Transverse colon (tissue), 4 donors: ENCODE measurements at places on chromosomes 7 and 10. TPM values are rescaled to one million over a fixed set of nuclear protein-coding genes. Genes with fewer than 3 reads are reported as not detected.
A peak's percentile ranks its signal among the peaks of the same experiment; 100 is the strongest.

DNA sequence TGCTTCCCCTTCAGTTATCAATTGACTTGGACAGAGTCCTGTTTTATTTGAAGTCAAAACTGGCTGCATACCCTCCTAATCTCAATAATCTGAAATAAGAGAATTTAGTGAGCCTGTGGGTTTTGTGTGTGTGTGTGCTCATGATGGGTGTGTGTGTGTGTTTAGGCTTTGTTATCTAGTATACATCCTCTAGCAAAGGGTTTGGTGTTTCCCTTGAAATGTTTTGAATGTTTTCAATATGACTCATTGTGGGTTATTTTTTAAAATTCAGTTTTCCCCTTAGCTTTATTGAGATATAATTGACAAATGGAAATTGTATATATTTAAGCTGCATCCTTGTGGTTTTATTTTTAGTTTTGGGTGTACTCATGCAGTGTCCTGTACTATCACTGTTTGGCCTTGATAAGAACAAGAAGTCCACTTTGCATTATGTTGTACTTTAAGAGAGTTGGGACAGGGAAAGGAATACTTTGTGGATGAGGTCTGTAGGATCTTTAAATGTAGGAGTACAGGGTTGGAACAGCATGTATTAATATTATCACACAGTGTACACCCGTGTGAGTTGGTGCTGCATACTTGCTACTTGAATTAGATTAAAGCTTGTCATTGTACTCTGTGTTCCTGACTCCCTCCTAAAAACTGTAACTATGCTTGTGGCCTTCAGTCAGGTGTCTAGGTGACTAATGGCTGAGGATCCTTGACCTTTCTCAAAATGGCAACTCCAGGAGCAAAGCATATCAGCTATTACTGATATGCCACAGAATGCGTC lies 58.3 kb downstream of the VCL start:
- no peaks in the 10 kb centered on the region for H3K36me3 ChIP-seq
- H3K27ac ChIP-seq = peak overlapping the region; percentile 8
- DNase-seq = no peak
- peaks cover 51% of the 10 kb centered on the region for H3K4me1 ChIP-seq

DNA sequence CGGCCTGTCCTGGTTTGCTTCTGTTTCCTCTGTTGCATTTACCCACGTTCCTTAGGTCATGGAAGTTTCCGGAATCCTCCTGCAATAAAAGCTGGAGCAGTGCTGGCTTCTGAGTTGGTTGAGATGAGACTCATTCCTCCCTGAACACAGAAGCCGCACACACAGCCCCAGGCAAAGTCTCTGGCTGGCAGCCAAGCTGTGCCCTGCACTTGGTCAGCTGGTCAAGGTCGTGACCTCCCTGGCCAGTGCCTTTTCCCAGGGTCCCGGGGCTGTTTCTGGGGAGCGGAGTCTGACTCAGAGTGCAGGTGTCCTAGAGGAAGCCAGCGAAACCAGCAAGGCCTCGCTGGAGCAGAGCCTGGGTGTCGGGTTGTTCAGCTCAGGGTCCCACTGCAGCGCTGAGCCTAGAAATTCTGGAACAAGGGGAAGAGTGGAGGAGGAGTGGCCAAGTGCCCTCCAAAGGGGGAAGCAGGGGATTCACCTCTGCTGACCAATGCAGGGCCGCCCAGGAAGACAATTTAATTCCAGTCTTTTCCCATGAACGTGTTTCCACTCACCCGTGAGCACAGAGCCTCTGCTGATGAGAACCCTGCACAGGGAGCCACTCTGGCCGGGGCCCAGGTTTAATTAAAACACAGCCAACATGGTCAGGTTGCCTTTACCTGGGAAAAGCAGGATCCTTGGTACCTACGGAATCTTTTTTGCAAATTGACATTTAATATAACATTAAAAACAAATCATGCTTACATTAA lies 245.5 kb upstream of the PPP2R2D start:
- no peak for DNase-seq
- no peaks in the 10 kb centered on the region for H3K36me3 ChIP-seq
- H3K27me3 ChIP-seq = peaks cover 15% of the 10 kb centered on the region
- no peaks in the 10 kb centered on the region for H3K4me1 ChIP-seq
- H3K27ac ChIP-seq = no peak overlapping the region

GRCh38 chr7:146864644-146865043 lies 748.0 kb downstream of the CNTNAP2 start:
- H3K4me3 ChIP-seq = no peak overlapping the region
- no peak for DNase-seq
- H3K36me3 ChIP-seq = no peaks in the 10 kb centered on the region

- peaks cover 23% of the 10 kb centered on the region for H3K4me1 ChIP-seq
- no peaks in the 10 kb centered on the region for H3K36me3 ChIP-seq
- no peak for DNase-seq
Observed at GRCh38 chr10:87705339-87705738, 45.7 kb downstream of the PAPSS2 start.

- no peaks in the 10 kb centered on the region for H3K27me3 ChIP-seq
- peaks cover 4% of the 10 kb centered on the region for H3K4me1 ChIP-seq
Observed at GRCh38 chr7:70527520-70528115, 604.3 kb upstream of the GALNT17 start.

The BHLHA15 gene
- total RNA-seq = not detected

The PTTG1IP2 gene
- not detected for total RNA-seq

GRCh38 chr10:33039181-33039580 lies 81.2 kb upstream of the ITGB1 start:
- H3K4me3 ChIP-seq = no peak overlapping the region
- H3K27ac ChIP-seq = no peak overlapping the region
- DNase-seq = no peak
- H3K4me1 ChIP-seq = no peaks in the 10 kb centered on the region
- H3K36me3 ChIP-seq = no peaks in the 10 kb centered on the region

The SLC26A3 gene
- 296 TPM for total RNA-seq

GRCh38 chr7:38178695-38179344 lies 775 bp downstream of the STARD3NL start:
- H3K27me3 ChIP-seq = no peaks in the 10 kb centered on the region
- H3K36me3 ChIP-seq = no peaks in the 10 kb centered on the region
- peaks cover 14% of the 10 kb centered on the region for H3K4me1 ChIP-seq
- peak overlapping the region; percentile 88 for H3K27ac ChIP-seq
- peak overlapping the region; percentile 96 for H3K4me3 ChIP-seq
- DNase-seq = no peak

DNA sequence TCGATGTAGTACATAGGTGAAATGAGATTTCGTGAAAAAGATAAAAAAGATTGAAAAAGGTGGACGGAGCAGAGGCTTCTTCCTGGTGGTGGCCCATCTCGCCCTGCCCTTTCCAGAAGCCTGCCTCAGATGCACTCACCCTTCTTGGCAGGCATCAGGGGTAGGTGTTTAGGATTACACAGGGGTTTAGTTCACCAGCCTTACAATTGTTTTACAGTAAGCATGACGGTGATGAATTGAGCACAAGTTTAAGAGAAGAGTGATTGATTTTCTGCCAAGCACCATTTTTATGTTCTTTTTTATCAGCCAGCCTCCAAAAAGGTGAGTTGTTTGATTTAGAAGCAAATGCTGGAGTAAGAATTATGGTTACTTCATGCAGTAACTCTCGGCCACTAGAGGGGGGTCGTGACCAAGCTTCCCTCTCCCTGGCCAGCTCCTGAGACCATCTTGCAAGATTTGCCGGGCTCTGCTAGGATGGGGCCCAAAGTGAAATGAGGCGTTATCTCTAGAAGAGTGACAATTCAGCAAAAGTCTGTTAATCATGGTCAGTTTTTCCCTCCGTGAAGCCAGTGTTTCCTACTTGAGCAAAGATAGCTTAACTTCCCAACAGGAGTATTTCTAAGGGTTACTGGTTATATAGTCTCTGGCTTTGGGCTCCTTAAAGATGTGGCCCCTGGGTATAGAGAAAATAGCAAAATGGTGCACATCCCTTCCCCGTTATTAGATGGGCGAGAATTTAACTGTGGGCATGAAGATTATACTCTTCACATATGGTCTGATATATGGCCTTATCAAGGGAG lies 228.8 kb downstream of the BMPER start:
- no peaks in the 10 kb centered on the region for H3K4me1 ChIP-seq
- no peaks in the 10 kb centered on the region for H3K36me3 ChIP-seq
- H3K4me3 ChIP-seq = no peak overlapping the region
- no peak overlapping the region for H3K27ac ChIP-seq
- no peaks in the 10 kb centered on the region for H3K27me3 ChIP-seq

The NPY4R gene
- total RNA-seq = 2.7 TPM

The METTL27 gene
- 2.6 TPM for total RNA-seq

- H3K4me1 ChIP-seq = peaks cover 17% of the 10 kb centered on the region
- H3K27me3 ChIP-seq = peaks cover 59% of the 10 kb centered on the region
- DNase-seq = no peak
- no peaks in the 10 kb centered on the region for H3K36me3 ChIP-seq
- no peak overlapping the region for H3K4me3 ChIP-seq
Observed at GRCh38 chr7:142796001-142796500, 25.3 kb downstream of the PRSS2 start.

The ADIRF gene
- total RNA-seq = 35.0 TPM

DNA sequence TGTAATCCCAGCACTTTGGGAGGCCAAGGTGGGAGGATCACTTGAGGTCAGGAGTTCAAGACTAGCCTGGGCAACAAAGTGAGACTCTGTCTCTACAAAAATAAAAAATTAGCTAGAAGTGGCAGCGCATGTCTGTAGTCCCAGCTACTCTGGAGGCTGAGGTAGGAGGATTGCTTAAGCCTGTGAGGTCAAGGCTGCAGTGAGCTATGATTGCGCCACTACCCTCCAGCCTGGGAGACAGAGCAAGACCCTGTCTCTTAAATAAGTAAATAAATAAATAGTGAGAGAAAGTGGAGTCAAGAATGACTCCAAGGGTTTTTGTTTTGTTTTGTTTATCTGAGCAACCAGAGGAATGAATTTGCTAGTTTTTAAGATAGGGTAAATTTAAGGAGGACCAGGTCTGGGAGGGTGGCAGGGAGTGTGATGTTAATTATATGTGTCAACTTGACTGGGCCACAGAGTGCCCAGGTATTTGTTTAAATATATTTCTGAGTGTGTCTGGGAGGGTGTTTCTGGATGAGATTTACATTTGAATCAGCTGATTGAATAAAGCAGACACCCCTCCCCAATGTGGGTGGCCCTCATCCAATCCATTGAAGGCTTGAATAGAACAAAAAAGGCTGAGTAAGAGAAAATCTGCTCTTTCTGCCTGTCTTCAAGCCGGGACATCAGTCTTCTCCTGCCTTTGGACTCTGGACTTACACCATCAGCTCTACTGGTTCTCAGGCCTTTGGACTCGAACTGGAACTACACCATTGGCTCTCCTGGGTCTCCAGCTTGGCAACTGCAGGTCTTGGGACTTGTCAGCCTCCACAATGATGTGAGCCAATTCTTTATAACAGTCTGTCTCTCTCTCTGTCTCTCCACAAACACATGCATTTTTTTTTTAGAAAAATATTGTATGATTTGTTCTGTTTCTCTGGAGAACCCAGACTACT lies 23.5 kb downstream of the IMPDH1 start:
- H3K27ac ChIP-seq = no peak overlapping the region
- no peaks in the 10 kb centered on the region for H3K36me3 ChIP-seq
- peaks cover 8% of the 10 kb centered on the region for H3K27me3 ChIP-seq
- no peak for DNase-seq

The GNAT3 gene
- total RNA-seq = not detected

DNA sequence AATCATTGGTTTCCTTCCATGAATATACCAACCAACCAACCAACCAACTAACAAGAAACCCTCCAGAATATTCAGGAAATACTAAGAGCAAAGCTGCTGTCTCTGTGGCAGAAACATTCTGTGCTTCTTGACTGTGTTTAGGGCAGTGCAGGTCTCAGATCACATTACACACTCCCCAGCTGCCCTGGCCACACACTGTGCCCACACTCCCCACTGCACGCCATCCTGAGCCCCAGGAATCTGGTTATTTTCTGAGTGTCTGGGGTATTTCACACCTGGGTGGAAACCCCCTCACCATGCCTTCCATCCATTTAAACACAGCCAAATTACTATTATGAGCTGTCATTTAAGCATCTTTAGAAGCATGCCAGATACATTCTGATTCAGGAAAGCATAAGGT lies 183.7 kb upstream of the ANK3 start:
- peaks cover 12% of the 10 kb centered on the region for H3K4me1 ChIP-seq
- no peak overlapping the region for H3K27ac ChIP-seq
- no peaks in the 10 kb centered on the region for H3K27me3 ChIP-seq
- H3K4me3 ChIP-seq = no peak overlapping the region

The TRUB1 gene
- total RNA-seq = 40.0 TPM

GRCh38 chr7:70299472-70299807 lies 701.2 kb downstream of the AUTS2 start:
- H3K27me3 ChIP-seq = no peaks in the 10 kb centered on the region
- no peaks in the 10 kb centered on the region for H3K4me1 ChIP-seq
- no peak overlapping the region for H3K27ac ChIP-seq
- H3K4me3 ChIP-seq = no peak overlapping the region
- no peak for DNase-seq

The SAP25 gene
- total RNA-seq = 0.96 TPM

GRCh38 chr7:102021841-102022618 lies 204.6 kb downstream of the CUX1 start:
- no peaks in the 10 kb centered on the region for H3K4me1 ChIP-seq
- DNase-seq = no peak
- H3K27me3 ChIP-seq = no peaks in the 10 kb centered on the region
- H3K4me3 ChIP-seq = no peak overlapping the region
- H3K36me3 ChIP-seq = no peaks in the 10 kb centered on the region

The ZNF853 gene
- 5.9 TPM for total RNA-seq

DNA sequence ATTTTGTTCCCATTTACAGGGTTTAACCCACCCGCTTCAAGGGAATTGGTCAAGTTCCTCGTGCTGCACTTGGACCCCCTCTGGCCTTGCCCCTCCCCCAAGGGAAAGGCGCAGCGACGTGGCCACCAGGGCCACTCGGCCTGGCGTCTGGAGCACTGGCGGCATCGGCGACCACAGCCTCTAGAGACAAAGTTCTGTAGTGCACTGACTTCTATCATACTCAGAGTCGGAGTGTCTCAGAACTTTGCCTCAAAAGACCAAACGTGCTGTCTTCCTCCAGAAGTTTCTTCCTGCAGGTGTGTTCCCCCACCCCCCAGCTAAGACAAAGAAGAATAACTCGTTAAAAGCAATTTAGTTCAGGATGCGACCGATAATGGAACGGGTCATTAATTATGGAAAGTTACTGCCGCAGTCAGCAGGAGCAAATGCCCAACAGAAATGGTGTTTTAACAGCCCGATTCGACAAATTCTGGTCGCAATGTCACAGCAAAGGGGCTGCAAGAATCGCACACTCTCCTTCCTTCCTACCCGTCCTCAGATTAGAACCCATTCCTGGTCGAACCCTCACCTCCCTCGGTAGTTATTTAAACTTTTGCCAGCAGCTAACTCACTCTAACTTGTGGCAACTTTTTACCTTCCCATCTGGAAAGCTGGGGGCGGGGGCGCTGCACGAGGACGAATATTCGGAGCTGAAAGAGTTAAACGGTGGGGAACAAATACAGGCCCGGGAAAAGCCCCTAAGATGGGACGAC lies 202.1 kb upstream of the NFE2L3 start:
- H3K4me3 ChIP-seq = peak overlapping the region; percentile 59
- no peaks in the 10 kb centered on the region for H3K36me3 ChIP-seq
- peak; percentile 65 for DNase-seq
- no peaks in the 10 kb centered on the region for H3K27me3 ChIP-seq
- peaks cover 18% of the 10 kb centered on the region for H3K4me1 ChIP-seq
